ENCODE measurements at places on chromosomes 13 and 19.

- no peak for DNase-seq
Measured at GRCh38 chr13:108156749-108157148, 58.6 kb downstream of the LIG4 start.

GRCh38 chr19:50181121-50181520 lies 18.0 kb upstream of the IZUMO2 start:
- no peak for DNase-seq

DNA sequence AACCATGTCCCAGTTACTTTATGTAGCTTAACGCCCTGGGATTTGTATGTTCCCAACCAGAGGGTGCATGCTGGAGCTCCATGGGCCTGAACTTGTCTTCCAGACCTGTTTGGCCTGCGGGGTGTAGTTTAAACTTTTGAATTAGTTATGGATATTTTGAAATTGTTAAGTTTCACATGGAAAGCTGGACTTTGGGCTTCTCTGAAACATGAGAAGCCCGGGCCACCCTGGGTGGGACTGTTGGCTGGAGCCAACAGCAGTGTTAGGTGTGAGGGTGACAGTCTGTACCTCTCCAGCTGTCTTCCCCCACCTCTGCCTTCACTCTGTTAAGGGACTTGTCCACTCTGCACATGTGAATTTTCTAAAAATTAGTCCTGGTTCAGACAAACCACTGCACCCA lies 1.6 kb downstream of the UBE2L5 start:
- no peak for DNase-seq

- DNase-seq = no peak
Measured at GRCh38 chr19:38036707-38037611, 130.0 kb downstream of the SIPA1L3 start.

- DNase-seq = no peak
Measured at GRCh38 chr13:69234171-69234570, 873.5 kb upstream of the ATXN8OS start.

DNA sequence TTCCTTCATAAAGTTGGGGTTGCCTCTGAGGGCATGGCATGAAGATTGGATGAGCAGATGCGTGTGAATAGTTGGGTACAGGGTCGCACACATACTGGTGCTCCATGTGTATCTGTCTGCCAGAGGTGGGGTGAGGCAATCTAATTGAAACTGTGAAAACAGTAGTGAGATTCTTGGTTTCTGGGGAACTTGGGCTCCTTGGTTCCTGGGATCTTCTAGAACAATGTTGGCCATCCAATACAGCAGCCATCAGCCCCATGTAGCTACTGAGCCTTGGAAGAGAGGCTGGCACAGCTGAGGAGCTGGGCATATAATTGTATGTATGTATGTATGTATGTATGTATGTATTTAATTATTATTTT lies 616 bp downstream of the FCHO1 start:
- DNase-seq = no peak

DNA sequence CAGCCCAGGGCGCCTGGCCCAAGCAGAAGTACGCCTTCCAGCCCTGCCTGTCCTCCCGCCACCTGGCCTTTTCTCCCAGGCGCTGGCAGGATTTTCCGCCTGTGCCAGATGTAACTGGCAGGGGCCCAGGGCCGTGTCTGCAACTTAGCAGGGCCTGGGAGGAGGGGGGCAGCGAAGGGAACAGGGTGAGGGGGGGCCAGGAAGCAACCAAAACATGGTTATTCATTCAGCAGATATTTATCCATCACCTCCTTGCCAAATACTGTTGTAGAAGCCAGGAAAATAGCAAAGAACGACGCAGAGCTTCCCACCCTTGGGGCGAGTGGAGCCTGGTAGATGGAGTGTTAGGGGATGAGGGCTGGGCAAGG lies 5.6 kb downstream of the TLE6 start:
- DNase-seq = no peak

- no peak for DNase-seq
Measured at GRCh38 chr13:88707646-88708045, 1036.5 kb downstream of the SLITRK5 start.

DNA sequence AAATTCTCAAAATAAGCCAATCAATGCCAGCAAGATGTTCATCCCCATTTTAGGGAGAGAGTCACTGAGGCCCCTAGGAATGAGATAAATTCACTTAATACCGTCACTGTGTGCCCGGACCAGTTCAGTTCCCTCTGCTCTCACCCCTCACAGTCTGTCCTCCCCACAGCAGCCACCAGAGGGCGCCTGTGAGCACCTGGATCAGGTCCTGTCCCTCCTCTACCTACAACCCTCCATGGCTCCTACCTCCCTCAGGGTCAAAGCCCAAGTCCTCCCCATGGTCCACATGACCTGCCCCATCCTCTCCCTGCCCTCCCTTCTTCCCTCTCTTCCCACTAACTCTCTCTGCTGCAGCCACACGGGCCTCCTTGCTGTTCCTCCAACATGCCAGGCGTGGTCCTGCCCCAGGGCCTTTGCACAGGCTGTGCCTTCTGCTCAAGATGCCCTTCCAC lies 42.0 kb upstream of the NFIC start:
- peak; percentile 47 for DNase-seq

DNA sequence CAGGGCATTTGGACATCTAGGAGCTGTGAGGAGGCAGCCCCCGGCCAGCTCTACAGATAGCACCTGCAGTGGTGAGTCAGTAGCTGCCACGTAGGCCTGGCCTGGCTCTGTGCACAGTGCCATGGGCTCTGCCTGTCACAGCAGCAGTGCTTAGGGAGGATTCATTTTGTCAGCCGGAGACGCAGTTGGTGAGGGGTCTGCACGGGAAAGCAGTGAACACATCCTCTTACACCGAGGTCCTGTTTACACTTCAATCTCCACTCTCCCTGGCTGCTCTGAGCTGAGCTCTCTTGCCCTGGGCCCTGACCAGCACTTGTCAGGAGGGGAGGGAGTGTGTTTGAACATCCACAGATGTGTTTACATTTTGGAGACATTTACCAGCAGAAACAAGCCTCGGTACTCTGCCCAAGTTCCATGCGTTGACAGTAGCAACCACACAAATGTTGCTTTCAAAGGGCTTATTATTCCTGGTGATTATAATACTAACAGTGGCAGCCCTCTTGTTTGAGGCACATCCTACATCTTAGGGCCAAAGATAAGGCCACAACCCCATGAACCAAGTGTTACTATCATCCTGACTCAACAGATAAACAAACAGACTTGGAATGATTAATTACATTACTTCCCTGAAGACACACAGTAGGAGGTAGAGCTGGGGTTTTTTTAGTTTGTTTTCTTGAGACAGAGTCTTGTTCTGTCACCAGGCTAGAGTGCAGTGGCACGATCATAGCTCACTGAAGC lies 148.9 kb downstream of the USP12 start:
- DNase-seq = no peak

GRCh38 chr19:42440357-42441048 lies 2.2 kb downstream of the CXCL17 start:
- peak; percentile 75 for DNase-seq

GRCh38 chr13:26557051-26557392 lies 461 bp upstream of the WASF3 start:
- DNase-seq = no peak

GRCh38 chr19:8403098-8403819 lies 9.8 kb upstream of the MARCHF2 start:
- DNase-seq = no peak

- DNase-seq = peak; percentile 21
Measured at GRCh38 chr19:34317311-34317927, 47.6 kb upstream of the GPI start.

DNA sequence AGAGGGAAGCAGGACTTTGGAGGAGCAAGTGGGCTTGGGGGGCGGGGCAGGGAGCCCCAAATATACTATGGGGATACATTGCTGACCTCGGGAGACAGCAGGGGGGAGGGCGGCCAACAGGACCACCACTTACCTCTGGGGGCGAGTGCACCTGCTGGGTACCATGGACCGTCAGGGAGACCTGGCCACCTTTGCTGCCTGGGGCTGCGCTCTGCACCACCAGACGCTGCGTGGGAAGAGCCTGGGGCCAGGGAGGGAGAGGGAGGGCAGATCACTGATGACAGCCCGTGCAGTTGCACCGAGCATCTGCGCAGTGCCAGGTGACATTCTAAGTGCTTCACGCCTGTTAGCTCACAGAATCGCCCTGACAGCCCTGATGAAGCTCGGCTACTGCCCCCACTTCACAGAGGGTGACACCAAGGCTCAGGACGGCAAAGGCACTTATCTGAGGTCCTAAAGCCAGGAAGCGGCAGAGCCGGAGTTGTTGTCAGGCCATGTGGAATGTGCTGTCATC lies 24.1 kb downstream of the RFX1 start:
- no peak for DNase-seq

DNA sequence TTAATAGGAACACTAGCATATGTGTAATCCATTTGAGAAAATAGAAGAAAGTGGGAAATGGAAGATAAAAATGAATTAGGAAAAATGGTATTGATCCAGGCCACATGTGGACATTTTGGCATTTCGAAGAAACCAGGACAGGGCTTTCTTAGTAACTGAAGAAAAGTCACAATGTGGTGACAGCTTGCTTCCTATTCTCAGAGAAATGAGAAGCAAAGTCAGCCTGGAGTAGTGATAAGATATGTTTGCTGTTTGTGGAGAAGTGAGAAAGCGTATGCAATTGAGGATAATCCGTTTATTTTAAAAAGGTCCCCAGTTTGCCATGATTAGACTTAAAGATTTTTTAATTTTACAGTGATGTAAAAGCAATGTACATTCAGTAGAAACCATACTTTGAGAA lies 127.9 kb downstream of the SLITRK6 start:
- no peak for DNase-seq

DNA sequence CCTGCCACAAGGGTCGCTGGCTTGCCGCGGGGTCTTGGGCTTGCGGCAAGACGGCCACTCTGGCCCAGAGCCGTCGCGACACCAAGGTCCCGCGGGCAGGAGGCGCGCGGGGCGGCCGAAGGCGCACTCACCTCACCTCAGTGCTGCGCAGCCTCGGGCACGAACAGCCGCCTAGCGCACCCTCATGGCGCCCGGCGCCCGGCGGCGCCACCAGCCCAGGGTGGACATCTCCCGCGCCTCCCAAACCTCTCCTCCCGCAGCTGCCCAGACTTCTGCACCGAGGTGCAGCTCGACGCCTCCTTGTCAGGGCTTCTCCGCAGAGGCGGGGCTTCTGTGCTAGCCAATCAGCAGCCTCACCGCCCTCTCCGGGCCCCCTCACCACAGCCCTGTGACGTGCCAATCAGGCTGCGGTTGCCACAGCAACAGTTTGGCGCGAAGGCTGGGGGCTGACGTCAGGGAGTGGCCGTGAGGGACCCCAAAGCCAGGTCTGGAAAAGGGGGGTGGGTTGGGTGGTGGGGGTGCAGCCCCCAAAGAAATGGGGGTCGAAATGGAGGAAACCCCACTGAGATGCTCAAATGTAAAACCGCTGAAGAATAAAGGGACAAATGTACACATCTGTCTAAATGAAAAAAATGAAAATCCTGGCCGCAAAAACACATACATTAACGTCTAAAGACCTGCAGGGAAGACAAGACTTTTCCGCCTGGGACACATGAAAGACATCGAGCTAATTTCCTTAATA lies at the start of the genes PEG3 and ZIM2:
TSS of gene PEG3 (minus strand) at position 276 of the 742 bp plus-strand sequence. CDS start 16,071 bp downstream, outside the sequence.
TSS of gene ZIM2 (minus strand) at position 276 of the 742 bp plus-strand sequence. CDS start 16,449 bp downstream, outside the sequence.
- no peak for DNase-seq

DNA sequence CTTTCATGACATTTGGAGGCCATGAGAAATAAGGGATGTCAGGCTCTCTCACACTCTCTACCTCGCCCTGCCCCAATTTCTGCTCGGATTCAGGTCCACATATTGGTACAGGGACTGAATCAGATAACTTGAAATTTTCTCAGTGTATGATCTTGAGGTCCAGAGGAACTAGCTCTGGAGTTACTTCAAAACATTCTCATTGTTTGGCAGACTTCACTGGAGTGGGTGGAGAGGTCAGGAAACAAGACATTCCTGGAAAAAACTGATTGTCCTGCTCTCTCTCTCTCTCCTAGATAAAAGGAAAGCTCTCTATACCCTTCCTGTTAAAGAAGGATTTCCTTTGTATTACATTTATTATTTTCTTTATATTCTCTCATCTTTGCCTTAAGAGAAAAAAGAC lies 428.1 kb upstream of the DACH1 start:
- DNase-seq = no peak

- DNase-seq = no peak
Measured at GRCh38 chr13:43374621-43375020, 351.2 kb downstream of the DNAJC15 start.

- DNase-seq = no peak
Measured at GRCh38 chr13:36530050-36530789, 97.9 kb downstream of the CCNA1 start.

DNA sequence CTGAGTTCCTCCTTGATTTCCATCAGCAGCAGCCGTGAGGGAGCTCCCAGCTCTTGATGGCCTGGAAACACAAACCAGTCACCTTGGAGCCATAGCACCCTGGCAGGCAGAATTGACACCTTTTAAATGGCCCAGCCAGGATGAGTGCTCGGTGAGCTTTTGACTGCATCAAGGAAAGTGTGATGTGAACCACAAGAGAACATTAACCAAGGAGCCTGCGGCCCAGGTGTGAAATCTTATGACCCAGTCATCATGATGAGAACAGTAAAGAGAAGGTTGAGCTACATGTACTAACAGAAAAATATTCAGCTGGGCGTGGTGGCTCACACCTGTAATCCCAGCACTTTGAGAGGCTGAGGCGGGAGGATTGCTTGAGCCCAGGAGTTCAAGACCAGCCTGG lies 22.8 kb downstream of the SUGP2 start:
- DNase-seq = no peak

DNA sequence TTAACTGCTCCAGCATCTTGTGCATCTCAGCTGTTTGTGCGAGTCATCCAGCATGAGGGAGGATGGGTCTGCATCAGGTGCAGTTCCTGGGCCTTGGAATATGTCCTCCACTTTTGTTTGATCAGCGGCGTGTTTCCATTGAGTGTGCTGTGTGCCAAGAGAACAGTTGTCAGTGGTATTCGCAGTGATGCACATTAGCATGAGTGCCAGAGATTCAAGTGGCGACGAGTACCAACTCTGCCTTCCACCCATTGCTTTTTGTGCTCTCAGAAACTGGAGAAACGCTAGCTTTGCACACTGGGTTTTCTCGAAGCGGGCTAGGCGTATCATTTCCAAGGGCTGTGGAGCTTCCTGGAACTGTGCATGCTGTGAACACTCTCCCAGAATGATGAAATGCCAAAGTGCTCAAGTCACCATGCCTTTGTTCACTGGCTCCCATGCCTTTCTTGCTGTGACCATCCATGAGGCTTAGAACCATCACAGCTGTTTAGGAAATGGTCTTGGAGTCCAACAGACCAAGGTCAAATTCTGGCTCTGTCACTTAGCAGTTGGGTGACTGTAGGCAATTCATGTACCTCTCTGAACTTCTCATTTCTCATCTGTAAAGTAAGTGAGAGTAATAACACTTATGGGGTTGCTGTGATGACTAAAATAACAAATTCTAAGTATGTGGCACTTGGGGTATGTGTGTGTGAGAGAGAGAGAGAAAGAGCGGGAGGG lies 18.4 kb downstream of the LRCH1 start:
- DNase-seq = no peak

All from CD4-positive, alpha-beta T cell treated with Interleukin-6 at 100 ng/mL for 8 hours (primary cell).